ENCODE measurements at places on chromosomes 11 and 22.

GRCh38 chr11:83007909-83008580, 63.7 kb downstream of the RAB30 start:
- DNase-seq = no peak

DNA sequence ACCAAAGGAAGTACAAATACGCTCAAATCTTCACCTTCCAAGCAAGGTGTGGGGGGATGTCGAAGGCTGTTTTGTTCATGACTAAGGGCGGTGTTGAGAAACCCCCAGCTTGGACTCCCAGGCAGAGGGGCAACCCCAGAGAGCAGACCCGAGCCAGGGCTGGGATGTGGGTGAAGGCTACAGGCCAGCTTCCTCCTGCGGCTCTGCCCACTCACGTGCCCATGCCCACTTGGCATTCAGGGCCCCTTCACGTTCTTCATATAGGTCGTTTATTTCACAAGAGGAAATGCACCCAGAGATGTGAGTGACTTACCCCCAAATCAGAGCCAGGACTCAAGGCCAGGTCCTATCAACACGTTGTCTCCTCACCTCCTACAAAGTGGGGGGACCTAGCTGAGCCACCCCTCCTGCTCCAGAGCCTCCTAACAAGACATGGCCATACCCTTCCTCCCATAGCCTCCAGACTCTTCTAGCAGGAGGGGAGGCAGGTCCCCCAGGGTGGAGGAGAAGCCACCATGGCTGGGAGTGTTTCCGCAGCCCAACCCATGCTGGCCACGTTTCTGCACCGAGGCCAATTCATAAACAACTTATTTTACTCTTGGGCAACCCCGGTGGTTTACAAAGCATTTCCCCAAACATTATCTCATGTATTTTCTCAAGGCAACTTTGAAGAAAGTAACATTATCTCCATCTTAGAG, 22.0 kb downstream of the TMEM184B start:
- no peak for DNase-seq

DNA sequence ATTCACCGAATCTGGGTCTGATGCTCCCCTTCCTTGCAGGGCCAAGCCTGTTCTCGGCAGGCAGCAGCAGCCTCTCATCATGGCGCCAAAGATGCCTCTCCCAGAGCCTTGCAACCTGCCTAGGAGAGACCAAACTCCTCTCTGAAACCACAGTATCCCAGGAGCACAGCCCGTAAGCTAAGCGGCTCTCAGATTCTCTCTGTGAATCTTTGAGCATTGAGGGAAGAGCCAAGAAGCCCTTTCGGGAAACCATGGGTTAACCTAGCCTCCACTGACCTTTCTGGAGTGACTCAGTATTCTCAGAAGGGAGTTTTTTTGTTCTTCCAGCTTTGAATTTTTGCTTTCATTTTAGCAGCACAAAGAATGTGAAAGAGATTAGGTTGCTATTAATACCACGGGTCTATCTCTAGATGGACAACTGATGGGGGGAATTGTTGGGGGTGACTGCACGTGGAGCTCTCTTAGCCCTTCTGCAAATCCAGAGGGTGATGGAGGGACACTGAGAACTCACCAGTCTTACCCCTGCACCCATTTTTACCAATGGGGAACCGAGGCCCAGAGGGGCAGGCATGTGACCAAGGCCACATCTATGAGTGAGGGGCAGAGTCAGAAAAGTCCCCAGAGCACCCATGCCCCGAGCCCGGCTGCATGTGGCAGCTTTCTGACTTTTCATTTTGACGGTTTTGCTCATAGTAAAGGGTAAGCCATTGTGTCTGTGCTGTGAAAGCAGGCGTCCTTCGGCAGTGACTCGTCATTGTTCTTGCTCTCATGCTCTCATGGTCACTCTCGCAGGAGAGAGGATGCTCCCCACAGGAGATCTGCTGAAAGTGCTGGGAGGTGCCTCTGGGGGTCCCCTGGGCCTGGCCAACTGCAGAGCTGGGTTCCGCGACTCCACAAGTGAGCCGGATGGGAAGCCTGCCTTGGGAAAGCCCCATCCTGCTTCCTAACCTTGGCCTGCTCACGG, 36.0 kb downstream of the IRAG1 start:
- DNase-seq = no peak

DNA sequence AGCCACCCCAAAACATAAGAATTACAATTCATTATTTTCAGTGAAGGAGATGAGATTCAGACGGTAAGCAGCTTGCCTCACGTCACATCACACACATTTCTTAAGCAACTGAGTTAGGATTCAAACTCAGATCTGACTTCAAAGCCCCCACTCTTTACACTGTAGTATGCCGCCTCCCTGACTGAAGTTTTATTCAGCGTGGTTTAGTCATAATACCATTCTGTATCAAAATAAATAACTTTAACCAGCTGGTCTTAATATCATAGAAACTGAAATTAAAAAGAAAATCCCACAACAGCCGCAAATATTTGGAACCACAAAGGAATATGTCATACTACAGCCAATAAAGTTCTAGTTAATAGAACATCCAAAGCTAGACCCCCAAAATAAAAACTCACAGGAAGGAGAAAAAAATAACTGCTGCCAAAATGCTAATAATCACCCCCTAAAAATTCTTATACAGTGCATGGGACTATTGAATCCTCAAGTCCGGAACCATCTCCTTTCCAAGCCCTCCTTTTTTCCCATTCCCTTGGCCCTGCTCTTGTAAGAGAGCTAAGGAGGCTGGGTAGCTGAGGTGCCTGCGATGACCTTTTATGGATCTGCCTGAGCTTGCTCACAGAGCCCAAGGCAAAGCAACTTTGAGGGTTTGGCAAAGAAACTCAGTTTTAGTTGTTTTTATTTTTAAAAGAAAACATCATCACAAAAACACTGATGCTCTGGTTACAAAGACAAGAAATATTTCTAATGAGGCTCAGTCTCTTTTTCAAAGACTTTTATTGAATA, 334.5 kb downstream of the TTC28 start:
- no peak for DNase-seq

GRCh38 chr11:18222814-18223421, 13.7 kb downstream of the SAA4 start:
- no peak for DNase-seq

GRCh38 chr22:43990044-43990443, 34.1 kb upstream of the PARVB start:
- no peak for DNase-seq

- DNase-seq = no peak
These were observed 6.6 kb upstream of the OR6X1 start for GRCh38 chr11:123760894-123761293.

DNA sequence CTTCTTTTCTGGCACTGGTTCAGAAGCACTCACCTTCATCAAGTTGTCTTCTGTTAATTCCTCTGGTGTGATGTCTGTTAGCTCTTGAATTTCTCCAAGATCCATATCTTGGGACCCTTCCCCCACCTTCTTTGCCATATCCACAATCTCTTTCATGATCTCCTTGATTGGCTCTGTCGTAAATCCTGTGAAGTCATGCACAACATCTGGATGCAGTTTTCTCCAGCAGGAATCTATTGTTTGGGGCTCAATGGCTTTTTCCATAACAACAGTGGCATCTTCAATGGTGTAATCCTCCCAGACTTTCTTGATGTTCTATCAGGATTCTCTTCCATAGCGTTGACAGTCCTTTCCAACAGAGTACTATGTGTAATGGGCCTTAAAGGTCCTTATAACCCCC, 96.9 kb downstream of the CSTPP1 start:
- no peak for DNase-seq

- no peak for DNase-seq
These were observed 136.8 kb downstream of the FDX1 start for GRCh38 chr11:110566577-110566976.

GRCh38 chr22:17217179-17217578, 2.1 kb downstream of the ADA2 start:
- DNase-seq = peak; percentile 17

- DNase-seq = peak; percentile 95
These were observed 10.1 kb downstream of the CASTOR1 start for GRCh38 chr22:30279046-30279788.

DNA sequence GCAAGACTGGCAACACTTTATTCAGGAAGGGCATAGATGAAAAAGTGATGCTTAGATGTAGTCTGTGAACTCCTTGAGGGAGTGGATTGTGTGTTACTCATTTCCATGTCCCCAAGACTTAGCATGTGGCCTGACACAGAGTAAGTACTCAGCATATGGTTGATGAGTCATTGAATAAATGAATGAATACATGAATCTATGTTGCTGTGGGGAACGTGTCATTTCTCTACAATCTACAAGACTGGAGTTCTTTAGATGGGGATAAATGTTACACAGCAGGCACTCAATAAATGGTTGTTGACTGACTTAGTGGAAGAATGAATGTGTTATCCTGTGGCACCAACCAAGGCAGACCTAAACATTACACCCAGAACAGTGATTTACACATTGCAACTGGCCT, 17.9 kb downstream of the BPIFC start:
- no peak for DNase-seq

GRCh38 chr11:77395460-77396173, 78.3 kb downstream of the PAK1 start:
- DNase-seq = no peak

DNA sequence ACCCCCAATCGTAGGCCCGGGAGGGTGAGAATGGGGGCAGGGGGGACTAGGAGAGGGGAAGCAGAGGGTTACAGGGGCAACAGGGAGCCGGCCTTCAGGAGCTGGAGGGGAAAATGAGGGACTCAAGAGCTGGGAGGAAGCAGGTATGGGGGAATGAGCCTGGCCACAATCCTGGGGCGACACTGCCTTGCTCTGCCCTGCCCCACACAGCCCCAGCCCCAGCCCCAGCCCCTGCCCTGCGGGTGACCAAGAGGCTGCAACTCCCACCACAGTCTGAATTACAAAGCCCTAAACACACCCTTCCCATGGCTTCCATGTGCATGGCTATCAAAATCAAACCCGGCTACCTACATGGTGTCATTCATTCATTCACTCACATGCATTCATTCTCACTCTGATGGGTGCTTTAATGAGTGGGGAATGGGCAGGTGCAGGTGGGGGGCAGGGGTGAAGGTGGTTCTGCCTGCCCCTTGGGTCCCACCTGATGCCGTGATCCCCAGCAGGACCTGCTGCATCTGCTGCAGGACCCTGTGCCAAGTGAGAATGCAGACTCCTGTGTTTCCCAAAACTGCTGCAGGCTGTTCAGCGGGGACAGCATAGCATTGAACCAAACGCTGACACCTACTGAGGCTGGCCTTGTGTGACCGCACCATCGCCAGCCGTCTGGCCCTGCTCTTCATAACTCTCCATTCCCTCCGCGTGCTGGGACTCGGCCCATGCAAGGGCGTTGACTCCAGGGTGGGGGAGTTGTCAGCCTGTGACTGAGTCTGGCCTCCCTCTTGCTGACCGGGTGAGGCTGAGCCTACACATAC, 9.5 kb upstream of the LINC01488 start:
- DNase-seq = no peak

DNA sequence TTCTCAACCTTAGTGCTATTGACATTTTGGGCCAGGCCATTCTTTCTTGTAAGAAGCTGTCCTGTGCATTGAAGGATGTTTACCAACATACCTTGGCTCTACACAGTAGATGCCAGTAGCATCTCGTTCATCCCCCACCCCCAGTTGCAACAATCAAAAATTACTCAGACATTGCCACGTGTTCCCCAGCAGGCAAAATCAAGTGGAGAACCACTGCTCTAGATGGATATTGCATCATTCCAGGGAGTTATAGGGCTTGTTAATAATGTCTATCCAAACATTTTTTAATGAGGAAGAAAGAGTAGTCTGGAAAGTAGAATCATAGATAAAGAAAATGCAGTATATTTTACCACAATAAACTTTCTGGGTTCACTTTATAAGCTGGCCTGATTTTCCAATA, 64.1 kb downstream of the PRMT3 start:
- DNase-seq = peak; percentile 14

DNA sequence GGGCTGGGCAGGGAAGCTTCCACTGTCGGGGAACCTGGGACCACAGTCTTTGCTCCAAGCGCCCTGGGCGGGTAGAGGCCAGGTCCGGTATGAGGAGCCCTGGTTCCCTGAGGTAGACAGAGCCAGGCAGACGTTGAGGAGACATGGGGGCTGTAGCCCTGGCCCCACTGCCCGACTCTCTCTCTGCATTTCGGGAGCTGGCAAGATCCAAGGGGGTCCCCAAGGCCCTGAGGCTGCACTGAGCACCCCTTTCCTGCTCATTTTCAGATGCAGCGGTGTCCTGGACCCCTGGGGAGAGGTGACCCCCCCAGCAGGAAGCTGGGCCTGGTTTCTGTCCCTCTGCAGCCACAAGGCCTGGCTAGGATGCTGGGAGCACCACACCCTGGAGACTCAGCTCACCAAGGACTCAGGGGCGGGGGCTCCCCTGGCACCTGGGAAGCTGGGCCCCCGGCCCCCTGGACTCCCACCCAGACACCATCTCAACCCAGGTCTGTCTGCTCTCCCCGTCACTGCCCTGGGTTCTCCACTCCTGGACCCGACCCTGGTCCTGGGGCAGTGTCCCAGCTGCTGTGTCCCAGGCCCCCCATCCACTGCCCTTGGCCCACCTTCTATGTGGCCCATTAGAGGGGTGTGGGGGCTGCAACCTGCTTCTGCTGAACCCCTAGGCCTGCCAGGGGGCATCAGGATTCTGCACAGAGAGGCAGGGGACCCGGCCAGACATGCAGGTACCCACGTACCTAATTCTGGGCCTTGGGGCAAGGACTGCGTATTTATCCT, 15.0 kb upstream of the MUC6 start:
- DNase-seq = no peak

GRCh38 chr22:22935056-22935545, 47.5 kb downstream of the IGLL5 start:
- no peak for DNase-seq

DNA sequence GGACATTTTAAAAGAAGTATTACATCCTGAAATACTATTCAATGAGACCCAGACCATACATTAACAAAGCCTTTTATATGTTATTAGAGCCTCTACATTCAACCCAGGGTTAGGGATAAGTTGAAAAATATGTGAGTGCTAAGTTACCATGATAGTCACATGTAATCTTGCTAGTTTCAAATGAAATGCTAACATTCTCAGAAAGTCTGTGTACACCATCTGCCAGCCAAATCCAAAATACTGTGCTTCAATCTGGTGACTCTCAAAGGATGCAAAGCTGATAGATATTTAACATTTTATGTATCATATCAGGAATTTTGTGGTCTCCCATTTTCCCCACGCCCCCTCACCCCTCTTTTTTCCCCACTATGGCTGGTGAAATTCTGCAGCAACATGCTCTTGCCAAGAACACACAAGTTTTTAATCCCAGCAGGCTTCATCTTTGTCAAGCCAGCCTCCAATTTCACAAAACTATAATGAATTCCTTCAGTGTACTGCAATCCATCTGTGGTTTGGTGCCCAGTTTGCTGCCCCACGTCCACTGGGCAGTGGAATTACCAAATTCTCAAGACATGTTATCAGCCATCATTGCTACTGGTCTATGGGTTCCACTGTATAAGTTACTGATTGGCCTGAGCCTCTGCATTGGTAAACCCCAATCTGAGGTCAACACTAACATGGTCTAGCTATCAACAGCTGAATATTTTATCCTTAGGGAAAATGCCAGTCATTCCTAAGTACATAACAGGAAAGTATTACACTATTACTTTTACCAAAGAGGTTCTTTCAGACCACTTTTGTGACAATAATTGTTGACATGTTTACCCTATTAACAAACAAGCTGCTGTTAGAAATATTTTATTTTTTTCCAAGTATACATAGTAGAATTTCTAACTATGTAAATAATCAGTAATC, 1.5 kb upstream of the PICALM start:
- no peak for DNase-seq

Data from NB4 (cell line).